ENCODE measurements at places on chromosomes 2 and 18. TPM values are rescaled to one million over a fixed set of nuclear protein-coding genes. Genes with fewer than 3 reads are reported as not detected.

The KCNG2 gene
- total RNA-seq: not detected

The C2orf78 gene
- not detected for total RNA-seq

The METTL8 gene
- 35.1 TPM for total RNA-seq

The ITPRIPL1 gene
- total RNA-seq: not detected

The FOXD4L1 gene
- 0.31 TPM for total RNA-seq

The ALPG gene
- 0.15 TPM for total RNA-seq

All from A549 treated with DMSO at 1 μM for 4 hours (cell line).